GOT3 (cell line): ENCODE measurements at places on chromosomes 7 and 10.

DNA sequence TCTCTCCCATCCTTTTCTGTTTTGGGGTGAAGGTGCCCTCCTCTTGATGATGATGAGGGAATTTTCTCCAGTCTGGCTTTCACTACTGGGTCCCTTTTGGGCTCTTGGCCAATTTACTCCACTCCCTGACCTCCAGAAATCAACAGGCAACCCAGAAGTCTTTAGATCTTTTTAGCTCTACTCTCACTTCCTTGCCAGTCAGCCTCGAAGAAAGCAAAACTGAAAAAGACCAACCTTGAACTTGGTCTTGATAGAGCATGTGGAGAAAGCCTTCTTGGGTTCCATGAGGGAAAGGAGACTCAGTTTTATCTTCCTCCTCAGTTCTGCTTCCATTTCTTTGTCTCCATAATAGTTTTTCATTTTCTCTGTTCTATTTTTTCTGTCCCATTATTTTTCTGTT lies 91.4 kb upstream of the NPVF start:
- DNase-seq: no peak

GRCh38 chr10:80484243-80484642 lies 30.1 kb downstream of the TSPAN14 start:
- DNase-seq: no peak

GRCh38 chr10:20094226-20094976 lies 278.2 kb downstream of the PLXDC2 start:
- no peak for DNase-seq

GRCh38 chr10:67112765-67113164 lies 186.9 kb downstream of the LRRTM3 start:
- DNase-seq: no peak

GRCh38 chr10:121129266-121129665 lies 278.1 kb downstream of the WDR11 start:
- no peak for DNase-seq

- no peak for DNase-seq
Observed at GRCh38 chr10:132658546-132659205, 121.1 kb downstream of the INPP5A start.

GRCh38 chr7:121352323-121352722 lies 23.5 kb downstream of the WNT16 start:
- DNase-seq: no peak

DNA sequence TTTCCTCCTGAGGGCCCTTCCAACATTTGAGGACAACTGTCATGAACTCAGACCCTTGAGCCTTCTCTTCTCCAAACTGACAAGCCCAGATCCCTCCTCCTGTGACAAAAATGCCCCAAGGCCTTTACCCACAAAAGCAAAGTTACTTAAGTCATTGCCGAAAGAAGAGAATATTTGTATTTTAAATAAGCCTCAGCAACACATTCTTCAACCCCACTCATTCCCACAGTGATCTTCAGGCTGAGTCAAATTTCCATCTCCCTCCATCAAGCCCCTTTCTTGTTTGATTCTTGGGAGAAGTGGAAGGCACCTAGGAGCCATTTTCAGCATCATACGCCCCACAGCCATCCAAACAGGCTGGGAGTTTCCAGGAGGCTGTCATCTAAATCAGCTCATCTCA lies 150.8 kb upstream of the PDE1C start:
- no peak for DNase-seq

GRCh38 chr7:9083837-9084236 lies 650.4 kb downstream of the NXPH1 start:
- DNase-seq: no peak

- DNase-seq: no peak
Observed at GRCh38 chr10:7075851-7076250, 335.0 kb downstream of the SFMBT2 start.

DNA sequence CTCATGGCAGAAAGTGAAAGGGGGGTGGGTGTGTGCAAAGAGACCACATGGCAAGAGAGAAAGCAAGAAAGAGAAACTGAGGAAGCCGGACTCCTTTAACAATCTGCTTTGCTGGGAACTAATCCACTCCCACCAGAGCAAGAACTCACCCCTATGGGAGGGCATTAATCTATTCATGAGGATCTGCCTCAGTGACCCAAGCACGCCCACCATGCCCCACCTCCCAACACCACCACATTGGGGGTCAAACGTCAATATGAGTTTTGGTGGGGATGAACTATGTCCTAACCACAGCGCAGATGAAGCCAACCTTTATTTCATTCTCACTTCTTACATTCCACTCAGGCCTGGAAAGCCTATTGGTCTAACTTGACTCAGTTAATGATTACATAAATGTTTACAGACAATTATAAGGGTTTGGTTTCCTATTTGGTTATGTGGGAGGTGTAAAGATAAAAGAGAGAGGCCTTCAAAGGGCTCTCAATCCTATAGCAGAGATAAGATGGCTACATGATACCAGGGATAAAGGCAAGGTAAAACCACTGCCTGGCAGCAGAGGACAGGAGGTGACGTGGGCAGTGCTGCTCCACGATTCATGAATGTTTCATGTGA lies 601.8 kb downstream of the PARD3 start:
- DNase-seq: no peak

GRCh38 chr7:106381252-106381651 lies 96.5 kb upstream of the NAMPT start:
- DNase-seq: no peak

DNA sequence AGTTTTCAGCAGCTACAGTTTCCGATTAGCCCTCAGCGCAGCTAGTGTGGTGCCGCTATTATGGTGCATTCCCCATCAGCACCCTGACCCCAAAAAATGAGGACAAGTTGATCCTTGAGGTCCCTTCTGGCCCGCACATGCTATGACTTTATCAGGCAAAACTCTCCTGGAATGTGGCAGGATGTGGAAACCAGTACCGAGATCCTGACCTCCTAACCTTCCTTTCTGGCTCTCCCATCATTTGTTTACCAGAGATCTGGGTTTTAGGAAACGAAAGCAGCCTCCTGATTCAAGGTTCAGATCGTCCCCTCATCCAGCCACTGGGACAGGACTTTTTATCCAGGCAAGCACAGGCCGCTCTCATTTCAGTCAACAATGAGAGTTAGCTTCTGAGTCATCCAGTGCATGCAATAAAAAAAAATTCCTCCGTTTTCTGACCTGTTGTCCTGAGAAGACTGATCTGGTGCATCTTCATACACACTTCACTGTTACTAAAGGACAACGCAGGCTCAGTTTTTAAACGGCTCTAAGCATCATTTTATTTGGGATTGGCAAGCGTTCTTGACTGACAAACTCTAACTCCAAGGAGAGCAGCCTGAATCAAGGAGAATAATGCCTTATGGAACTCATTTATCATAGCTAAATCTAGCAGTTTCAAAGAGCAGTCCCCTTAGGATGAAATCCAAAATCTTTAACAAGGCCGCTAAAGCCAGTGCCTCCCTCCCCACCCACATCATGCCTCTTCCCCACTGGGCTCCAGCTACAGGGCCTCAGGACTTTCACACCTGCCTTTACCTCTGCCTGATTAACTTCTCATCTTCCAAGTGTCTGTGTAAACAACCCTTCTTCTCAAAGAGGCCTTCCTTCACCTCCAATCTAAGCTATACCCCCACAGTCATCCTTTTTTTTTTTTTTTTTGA lies 17.1 kb downstream of the PDLIM1 start:
- no peak for DNase-seq

GRCh38 chr7:136061433-136061832 lies 84.3 kb upstream of the MTPN start:
- DNase-seq: no peak

GRCh38 chr10:127207081-127207480 lies 10.7 kb upstream of the INSYN2A start:
- DNase-seq: no peak

DNA sequence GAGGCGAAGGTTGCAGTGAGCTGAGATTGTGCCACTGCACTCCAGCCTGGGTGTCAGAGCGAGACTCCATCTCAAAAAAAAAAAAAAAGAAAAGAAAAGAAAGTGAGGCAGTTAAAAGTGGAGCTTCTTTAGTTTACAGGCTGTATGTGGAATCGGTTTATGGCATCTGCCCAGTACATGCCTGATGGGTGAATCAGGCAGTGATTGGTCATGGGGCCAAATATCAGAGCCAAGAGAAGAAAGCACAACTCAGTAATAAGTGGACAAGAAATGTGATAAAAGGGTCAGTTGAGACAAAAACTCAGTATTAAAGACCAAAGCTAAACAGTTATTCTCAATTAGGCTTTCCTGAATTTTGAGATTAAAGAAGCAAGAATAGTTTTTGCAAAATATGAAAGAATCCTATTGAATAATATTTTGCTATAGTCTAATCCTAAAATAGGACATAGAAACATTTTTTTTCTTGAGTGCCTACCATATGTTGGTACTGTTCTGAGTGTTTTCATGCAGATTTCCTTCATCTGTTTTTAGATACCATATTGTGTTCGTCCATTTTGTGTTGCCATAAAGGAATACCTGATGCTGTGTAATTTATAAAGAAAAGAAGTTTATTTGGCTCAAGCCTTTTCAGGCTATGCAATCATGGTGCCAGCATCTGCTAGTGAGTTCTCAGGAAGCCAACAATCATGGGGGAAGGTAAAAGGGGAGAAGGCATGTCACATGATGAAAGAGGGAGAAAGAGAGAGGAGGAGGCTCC lies 14.4 kb downstream of the CDC14C start:
- DNase-seq: no peak

DNA sequence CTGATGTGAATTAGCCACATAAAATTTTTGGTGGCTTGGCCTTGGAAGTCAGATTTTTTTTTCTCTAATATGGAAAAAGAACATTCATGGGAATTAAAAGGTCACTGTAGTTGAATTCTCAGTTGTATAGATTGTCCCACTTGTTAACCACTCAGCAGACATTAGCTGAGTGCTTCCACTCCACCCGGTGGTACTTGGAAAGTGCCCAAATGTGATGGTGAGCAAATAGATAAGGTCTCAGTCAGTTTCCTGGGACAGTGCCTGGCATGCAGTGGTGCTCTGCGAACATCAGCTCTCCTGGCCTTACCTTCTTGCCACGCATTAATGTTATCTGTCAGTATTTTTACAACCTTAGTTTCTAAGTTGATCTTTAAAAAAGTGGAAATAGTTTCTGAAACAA lies 1.4 kb downstream of the ATP5F1C start:
- no peak for DNase-seq

- no peak for DNase-seq
Observed at GRCh38 chr7:36084485-36085091, 68.5 kb upstream of the EEPD1 start.

GRCh38 chr10:110324805-110325280 lies 20.1 kb upstream of the SMNDC1 start:
- no peak for DNase-seq

DNA sequence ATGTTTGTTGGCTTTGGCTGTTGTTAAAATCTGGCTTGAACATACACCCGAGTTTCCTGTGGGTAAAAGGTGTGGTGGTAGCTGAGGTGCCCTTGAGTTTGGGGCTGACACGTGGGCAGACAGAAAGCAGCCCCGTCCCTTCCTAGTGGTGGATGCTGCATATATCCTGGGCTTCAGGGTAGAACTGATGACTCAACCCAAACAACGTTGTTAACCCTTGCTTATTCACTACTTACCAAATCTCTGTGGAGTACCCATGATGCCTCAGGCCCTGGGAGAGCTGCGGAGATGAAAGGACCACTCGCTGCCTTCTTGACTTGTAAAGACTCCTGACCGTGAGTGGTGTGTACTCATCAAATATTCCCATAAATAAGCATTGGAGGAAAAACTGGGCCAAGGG lies 245.1 kb downstream of the RAB11FIP2 start:
- no peak for DNase-seq

DNA sequence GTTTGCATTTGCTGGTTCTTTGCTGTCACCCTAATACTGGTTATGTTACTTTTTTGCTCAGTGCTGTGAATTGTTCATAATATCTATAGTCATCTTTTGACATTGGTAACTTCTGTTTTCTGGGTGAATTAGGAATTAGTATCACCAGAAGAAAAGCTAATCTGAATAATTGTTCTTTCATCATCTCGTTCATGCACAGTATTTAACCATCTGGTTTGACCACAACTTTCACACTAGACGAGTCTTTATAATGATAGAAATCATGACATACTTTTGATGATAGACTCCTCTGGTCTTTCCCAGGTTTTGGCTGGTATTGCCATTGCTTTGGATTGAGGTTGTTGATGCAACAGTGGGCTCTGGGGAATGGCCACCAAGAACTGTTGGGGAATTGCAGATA lies 25.1 kb downstream of the SGPL1 start:
- no peak for DNase-seq

GRCh38 chr7:141374425-141374824 lies 176.8 kb upstream of the AGK start:
- DNase-seq: no peak

DNA sequence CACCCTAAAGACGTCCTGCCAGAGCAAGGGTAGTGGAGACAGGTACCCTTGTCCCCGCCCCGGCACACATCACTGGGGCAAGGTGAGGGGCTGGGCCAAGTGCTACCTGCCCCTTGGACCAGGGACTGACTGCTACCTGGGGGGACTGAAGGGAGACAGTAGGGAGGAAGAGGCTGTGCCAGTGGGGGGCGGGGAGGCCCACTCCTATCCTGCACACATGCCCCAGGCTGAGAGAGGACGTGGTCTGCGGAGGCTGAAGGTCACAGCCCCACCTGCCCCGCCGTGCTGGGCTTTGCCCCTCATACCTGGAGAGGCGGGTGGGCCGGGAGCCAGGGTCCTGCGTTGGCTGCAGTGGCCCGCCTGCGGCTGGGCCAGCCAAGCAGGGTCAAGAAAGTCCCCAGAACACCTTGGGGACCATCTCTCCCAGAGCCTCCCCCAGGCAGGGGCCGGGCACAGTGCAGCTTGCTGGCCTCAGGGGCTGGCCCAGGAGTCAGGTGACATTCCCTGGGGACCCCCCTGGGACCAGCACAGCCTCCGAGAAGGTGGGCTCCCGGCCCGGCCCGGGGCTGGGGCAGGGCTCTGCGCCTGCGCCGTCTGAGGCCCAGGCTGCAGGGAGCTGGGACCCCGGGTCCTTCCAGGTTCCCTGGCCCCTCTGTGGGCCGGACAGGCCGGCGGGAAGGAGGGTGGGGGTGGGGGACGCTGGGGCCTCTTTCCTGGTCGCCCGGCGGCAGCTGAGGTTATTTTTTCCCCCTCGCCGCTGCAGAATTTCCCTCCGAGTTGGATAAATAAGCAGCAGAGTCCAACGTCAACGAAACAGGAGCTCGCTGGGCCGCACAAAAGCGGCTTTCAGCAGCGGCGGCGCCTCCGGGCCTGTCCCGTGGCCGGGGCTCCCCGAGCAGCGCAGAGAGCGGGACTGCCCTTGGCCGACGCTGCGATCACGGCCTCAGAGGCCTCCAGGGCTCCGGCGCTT lies 9.8 kb upstream of the FZD9 start:
- DNase-seq: no peak

- DNase-seq: no peak
Observed at GRCh38 chr7:10939237-10939910, 34.3 kb upstream of the PHF14 start.

- peak; percentile 30 for DNase-seq
Observed at GRCh38 chr10:89207181-89207800, at the start of gene CH25H. CH25H (minus strand) TSS chr10:89207317; CDS start chr10:89207292, 25 bp downstream.

GRCh38 chr7:17758008-17758407 lies 182.3 kb downstream of the SNX13 start:
- DNase-seq: no peak
